ENCODE measurements at places on chromosomes 2 and 18. TPM values are rescaled to one million over a fixed set of nuclear protein-coding genes. Genes with fewer than 3 reads are reported as not detected.

- DNase-seq: no peak
Observed at GRCh38 chr2:45945302-45945717, 293.8 kb downstream of the PRKCE start.

DNA sequence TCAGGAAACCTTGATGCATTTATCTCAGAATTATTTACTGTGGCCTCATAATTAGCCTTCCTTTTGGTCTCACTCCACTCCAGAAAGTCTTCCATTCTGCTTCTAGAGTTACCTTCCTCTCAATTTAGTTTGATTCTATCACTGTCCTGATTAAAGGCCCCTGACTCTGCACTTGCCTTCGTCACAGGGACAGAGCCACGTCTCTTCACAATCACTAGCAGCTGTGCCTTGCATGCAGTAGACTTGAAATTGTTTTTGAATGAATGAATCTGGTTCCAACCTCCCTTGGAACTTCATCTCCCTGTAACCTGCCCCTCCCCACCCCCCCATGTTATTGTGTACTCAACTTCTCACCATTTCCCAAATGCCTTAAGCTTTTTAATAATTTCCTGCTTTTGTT is 52.4 kb downstream of the OSBPL6 start:
- no peak for DNase-seq

DNA sequence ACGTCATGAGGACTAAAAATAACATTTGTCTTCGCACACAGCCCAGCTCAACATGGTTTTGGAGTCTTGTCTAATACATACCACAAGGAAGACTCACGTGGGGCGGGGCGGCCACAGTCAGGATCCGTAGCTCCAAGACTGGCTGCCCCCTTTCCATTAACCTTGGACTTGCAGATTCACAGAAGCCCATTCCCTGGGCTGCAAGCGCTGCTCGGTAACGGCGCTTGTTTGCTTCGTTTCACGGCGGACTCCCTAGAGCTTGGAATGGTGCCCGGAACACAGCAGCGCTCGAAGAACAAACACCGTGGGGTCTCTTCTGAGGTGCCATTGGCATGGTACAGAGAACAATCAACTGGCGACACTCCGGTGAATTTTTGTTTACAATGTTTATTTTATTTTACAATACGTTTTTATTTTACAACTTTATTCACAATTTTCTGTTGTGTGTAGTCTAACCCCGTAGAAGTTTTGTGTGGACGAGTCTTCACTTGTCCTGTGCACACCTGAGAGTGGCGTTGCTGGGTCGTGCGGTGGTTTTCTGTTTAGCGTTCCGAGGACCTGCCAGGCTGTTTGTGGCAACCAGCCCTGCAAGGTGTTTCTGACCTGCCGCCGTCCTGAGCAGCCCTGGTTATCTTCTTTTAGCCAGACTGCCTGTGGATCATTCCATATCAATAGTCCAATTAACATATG is 126.5 kb downstream of the GALR1 start:
- DNase-seq: no peak

RTP5 gene
- total RNA-seq: not detected

DNA sequence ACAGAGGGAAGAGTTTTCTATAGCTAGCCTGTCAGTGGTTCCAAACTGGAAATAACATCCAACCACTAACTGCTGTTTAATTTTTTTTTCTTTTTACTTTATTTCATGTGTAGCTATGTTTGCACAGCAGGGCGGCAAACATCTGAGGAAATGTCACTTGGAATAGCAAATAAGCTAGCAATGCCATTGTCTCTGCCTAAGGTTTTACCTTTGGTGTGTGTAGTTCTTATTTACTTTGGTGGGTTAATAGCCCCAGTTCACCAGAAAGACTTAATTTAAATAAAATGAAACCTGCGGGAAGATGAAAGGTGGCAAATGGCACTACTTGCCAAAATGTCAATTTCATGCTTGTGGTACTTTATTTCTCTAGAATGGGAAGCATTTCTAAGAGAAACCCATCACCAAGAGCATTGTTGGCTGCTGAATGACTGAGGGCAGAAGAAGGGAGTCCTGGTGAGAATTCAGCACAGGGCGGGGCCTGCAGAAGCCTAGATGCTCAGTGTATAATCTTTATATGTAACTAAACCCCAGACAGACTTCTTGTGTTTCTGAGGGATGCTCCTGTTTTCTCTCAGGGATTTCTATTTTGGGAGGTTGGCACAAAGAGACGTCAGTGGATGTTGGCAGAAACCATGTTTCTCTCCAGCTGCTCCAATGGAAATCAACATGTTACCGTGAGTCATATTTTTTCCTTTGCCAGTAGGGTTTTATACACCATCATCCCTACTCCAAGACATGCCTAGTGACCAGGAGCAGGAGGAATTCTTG is 300.4 kb upstream of the NT5C1B start:
- no peak for DNase-seq

GRCh38 chr2:101574622-101575021 is 99.7 kb upstream of the RFX8 start:
- no peak for DNase-seq

WDR43 gene
- total RNA-seq: 233 TPM

DNA sequence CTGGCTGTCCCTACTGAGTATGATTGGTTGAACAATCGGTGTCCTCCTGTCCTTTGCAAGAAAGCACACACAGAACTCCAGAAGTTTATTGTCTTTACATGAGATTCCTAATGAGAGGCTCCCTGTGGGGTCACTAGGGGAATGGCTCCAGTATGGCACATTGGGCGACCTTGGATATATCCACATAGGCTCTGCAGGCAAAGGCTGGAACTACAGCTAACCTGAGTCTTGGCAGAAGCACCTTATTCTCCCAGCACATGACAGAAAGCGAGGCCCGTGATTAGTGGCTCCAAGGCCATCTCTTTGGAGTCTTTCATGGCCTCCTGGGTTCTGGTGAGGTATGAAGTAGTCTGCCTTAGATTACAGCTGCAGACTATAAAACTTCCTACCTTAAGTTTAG is 49.0 kb downstream of the ZDBF2 start:
- peak; percentile 16 for DNase-seq

DNA sequence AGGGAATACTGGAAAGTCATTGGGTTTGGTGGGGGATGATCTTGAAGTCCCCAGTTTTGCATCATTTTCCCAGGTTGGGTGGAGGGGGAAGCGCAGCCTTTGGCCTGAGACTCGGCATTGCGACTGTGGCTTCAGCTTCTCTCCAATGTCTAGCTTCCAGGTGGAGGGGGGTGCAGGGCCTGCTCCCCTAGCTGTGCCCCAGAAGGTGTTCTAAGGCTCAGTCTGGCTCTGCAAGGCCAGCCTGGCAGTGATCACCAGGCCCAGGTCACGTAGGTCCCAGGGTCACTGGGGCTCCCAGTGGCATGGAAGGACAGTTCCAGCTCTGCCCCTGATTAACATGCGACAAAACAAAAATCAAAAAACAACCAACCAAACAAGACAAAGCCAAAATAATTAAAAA is 56.9 kb upstream of the HAAO start:
- no peak for DNase-seq

POTEI gene
- not detected for total RNA-seq

GRCh38 chr18:72456802-72457201 is 87.3 kb downstream of the CBLN2 start:
- no peak for DNase-seq

GRCh38 chr18:49212819-49213218 is 247.6 kb downstream of the DYM start:
- DNase-seq: no peak

DNA sequence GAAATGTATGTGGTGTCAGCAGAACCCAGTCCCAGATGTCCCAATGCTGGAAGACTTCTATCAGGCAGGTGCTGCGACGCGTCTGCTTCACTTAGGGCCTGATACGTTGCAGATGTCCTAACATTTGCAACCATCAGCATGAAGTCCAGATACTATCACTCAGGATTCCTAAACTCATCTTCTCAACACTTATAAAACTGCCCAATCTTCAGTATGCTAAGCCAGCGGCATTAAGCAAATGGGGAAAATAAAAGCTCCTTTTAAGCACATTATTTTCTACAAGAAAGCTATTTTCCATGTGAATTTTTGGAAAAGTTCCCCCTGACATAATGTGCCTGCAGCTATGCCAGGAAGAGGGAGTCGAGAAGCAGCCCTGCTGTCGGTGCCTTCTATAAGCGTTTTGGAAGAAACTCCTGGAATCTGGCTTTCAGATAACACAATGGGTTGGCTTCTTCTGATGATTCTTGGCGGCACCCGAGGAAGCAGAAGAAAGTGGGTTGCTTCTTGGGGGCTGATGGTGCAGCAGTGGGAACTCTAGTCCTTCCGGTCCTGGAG is 60.7 kb upstream of the ITGA6 start:
- DNase-seq: no peak

DNA sequence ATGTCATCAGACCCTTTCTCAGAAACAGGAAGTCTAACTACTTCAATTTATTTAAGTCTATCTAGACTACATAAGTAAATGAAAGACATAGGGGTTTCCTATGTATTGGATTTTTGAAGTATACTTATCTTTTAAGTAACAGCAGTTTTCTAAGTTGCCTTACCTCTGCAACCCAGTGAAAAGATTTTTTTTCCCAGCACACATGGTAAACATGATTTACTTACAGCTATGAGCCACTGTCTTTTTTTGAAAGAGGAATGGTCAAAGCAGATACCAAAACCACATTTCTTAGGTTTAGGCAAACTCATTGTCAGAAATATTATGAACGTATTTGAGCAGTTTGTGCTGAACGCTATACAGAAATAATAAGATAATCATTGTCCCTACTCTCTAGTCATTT is 78.7 kb upstream of the OTX1 start:
- DNase-seq: no peak

DNA sequence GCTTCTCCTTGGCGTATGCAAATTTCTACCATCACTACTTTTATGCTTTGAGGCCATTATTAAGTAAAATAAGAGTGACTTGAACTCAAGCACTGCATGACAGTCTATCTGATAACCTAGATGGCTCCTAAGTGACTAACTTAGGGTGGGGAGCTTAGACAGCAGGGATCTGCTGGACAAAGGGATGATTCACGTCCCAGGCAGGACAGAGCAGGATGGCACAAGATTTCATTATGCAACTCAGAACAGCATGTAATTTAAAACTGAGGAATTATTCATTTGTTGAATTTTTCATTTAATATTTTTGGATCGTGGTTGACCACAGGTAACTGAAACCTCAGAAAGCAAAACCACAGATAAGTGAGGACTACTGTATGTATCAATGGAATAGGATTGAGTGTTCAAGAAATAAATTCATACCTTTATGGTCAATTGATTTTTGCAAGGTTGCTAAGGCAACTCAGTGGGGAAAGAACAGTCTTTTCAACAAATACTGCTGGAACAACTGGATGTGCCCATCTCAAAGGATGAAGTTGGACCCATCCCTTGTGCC is 115.3 kb downstream of the MBD2 start:
- DNase-seq: peak; percentile 15

DNA sequence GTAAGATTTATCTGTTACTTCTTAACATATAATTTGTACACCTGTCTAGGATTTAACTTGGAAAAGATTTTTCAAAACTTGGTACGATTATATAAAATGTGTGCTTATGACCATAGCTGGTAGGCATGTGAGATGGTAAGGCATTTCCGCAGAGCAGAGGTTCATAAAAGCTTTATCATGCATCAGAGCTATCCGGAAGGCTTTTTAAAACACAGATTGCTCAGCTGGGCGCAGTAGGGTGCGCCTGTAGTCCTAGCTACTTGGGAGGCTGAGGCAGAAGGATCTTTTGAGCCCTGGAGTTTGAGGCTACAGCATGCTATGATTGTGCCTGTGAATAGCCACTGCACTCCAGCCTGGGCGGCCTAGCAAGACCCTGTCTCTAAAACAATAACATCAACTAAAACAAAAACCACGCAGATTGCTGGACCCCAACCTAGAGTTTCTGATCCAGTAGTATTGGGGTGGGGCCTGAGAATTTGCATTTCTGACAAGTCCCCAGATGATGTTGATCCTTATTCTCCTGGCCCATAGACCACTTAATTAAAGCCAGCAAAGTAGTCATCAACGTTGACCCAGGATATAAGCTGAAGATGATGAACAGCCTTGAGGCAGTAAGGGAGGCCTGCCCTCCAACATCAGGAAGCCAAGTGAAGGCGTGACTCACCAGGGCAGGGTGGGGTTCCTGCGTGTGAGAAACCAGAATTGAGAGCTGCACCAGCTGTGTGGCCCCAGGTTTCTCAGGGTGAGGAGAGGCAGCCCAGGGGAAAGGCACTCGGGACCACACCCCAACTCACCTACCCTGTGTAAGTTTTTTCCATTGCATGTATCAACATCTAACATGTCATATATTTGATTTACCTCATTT is 21.6 kb upstream of the SLC20A1 start:
- DNase-seq: no peak

DNA sequence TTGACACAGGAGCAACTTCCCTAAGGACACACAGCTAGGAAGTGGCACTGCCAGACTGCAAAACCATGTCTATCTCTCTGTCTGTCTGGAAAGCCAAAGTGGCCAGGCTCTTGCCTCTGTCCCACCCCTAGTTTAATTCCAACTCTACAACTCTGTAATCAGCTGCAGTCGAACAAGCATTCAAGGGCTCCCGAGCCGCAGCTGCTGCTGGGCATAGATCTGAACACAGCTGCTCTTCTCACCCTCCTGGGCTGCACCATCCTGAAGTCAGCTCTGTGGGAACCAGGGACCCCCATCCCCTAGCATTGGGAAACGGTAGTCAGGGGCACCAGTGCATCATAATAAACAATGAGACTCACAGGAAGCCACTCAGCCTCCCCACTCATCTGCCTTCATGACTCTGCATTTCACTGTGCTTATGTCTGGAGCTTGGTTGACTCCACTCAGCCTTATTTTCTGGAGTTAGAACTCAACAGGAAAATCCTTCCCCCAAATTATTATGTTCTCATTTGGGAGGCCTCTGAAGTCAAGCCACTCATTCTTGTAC is 44.4 kb upstream of the TMEM163 start:
- DNase-seq: no peak

GRCh38 chr18:23565916-23566547 is 20.3 kb downstream of the NPC1 start:
- no peak for DNase-seq

ARHGEF4 gene
- total RNA-seq: 2.9 TPM

MAPK4 gene
- 55.8 TPM for total RNA-seq

DNA sequence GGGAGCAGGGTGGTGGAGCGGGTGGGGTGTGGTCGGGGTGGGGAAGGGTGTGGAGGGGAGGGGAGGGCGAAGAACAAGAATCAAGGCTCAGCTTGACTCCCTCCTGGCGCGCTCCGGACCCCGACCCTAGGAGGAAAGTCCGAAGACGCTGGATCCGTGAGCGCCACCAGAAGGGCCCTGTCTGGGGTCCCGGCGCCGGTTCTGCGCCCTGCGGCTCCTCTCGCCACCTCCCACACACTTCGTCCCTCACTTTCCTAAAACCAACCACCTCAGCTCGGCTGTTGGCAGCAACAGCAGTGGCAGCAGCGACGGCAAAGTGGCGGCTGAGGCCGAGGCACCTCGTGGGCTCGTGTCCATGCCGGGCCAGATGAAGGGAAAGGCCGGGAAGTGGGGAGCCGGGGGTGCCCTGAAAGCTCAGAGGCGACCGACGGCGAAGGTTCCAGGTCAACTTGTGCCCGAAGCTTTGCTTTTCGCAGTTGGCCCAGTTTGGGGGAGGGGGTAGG is 2.1 kb downstream of the KLHL14 start:
- no peak for DNase-seq

- no peak for DNase-seq
Observed at GRCh38 chr2:145080426-145080825, 560.5 kb upstream of the ZEB2 start.

All from SK-MEL-5 (cell line).